Mesenteric fat pad (tissue), 1 donor: ENCODE measurements at places on chromosomes 1 and 21. TPM values are rescaled to one million over a fixed set of nuclear protein-coding genes. Genes with fewer than 3 reads are reported as not detected.

Gene PLPPR4
- 1.7 TPM for total RNA-seq

- no peak for DNase-seq
Measured at GRCh38 chr1:84988588-84988987, 8.3 kb downstream of the MCOLN2 start.

- no peak for DNase-seq
Measured at GRCh38 chr1:10779841-10780240, 16.6 kb downstream of the CASZ1 start.

Gene RCSD1
- total RNA-seq: 12.7 TPM

GRCh38 chr1:97174039-97174704 is 452.6 kb downstream of the PTBP2 start:
- no peak for DNase-seq

DNA sequence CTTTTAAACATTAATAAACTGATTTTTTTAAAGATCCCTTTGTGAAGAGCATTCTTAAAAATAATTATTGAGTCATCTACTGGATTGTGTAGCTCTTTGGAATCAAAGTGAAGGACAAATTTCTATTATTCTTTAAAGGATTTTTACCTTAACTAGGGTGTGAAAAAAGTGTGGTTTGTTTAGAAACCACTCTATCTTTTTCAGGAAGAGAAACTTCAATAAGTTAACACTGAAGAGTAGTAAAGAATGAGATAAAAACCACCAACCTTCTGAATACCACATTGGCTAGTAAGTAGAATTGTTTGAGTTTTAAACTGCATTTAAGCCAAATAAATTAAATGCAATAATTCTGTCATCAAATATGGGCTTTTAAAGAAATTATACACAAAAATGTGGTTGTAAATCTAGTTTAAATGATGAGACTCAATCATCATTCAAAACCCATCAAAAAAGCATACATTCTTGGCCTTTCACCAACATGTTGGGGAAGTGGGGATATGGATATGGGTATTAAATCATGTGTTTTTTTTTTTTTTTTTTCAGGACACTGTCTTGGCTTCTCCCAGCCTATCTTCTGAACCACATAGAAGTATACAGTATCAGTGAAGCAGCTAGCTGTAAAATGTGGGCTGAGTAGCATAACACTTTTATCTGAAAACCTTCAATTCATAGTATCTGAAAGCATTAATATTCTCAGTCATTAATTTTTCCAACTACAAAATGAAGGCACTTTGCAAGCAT is 4.8 kb downstream of the S1PR1 start:
- no peak for DNase-seq

DNA sequence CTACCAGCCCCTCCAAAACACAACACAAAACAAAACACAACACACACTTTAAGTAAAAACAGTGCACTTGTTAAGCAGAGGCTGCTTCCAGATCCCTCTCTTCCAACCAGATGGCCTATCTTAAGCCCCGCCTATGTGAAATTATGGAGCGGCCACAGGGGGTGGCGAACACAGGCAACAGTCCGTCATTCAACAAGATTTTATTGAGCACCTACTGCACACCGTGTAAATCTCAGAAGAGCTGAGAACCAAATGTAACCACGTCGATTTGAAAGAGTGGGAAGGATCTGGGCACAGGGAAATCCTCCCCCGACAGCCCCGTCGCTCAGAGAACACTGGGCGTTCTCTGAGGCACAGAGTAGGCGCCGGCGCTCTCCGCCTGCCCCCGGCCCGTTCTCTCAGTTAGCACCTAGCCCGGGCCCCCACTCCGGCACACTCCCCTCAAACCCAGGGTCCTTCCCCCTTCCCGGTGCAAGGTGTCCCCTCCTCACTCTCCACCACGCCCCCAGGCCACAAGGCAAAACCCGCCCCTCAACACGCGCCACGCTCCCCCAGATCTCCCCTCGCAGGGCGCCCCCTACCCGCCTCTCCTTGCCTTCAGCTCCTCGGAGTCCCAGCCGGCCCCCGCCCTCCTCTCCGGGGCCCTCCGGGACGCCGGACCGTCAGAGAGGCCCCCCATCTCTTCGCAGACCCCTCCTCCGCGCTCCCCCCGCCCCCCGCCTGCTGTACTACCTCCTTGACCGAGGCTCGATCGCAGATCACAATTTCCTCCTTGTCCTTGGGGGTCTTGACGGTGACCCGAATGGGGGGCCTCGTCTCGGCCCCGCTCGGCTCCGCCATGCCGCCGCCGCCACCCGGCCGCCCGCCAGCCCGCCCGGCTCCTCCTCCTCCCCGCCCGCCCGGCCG is 483 bp downstream of the UBQLN4 start:
- DNase-seq: no peak
